ENCODE measurements at places on chromosomes 16 and 17. TPM values are rescaled to one million over a fixed set of nuclear protein-coding genes. Genes with fewer than 3 reads are reported as not detected.

KRT24 gene
- total RNA-seq, result not detected

SPIRE2 gene
- 6.9 TPM for total RNA-seq

CD300E gene
- total RNA-seq, result not detected

PPM1E gene
- 0.21 TPM for total RNA-seq

PLCG2 gene
- total RNA-seq, result 3.9 TPM

FOXC2 gene
- total RNA-seq, result 1.3 TPM

CDRT4 gene
- not detected for total RNA-seq

MYH2 gene
- total RNA-seq, result 0.12 TPM

PRSS21 gene
- not detected for total RNA-seq

SLFN12L gene
- total RNA-seq, result not detected

FBXL20 gene
- 9.8 TPM for total RNA-seq

SPSB3 gene
- 36.7 TPM for total RNA-seq

BAHCC1 gene
- total RNA-seq, result 2.0 TPM

RNF40 gene
- total RNA-seq, result 105 TPM

HBA2 gene
- total RNA-seq, result not detected

TOM1L1 gene
- total RNA-seq, result 54.9 TPM

BRICD5 gene
- 7.5 TPM for total RNA-seq

ABCC12 gene
- total RNA-seq, result not detected

HSDL1 gene
- 56.5 TPM for total RNA-seq

TNFSF13 gene
- total RNA-seq, result 4.1 TPM

CACNA1G gene
- 0.17 TPM for total RNA-seq

CSH1 gene
- total RNA-seq, result not detected

CDT1 gene
- 29.3 TPM for total RNA-seq

GNGT2 gene
- total RNA-seq, result not detected

ACAP1 gene
- 0.90 TPM for total RNA-seq

TPSG1 gene
- 4.3 TPM for total RNA-seq

STX1B gene
- total RNA-seq, result 0.26 TPM

CCL7 gene
- total RNA-seq, result not detected

HSPB9 gene
- total RNA-seq, result not detected

SLC7A5 gene
- 85.2 TPM for total RNA-seq

NPIPB6 gene
- total RNA-seq, result not detected

PPL gene
- total RNA-seq, result 0.81 TPM

HBZ gene
- not detected for total RNA-seq

DHX38 gene
- total RNA-seq, result 42.1 TPM

KRTAP1-1 gene
- total RNA-seq, result not detected

HOXB4 gene
- 6.3 TPM for total RNA-seq

DCAF7 gene
- 37.3 TPM for total RNA-seq

CDH5 gene
- total RNA-seq, result not detected

CLEC3A gene
- total RNA-seq, result not detected

KATNIP gene
- 8.2 TPM for total RNA-seq

NAA38 gene
- 243 TPM for total RNA-seq

RFWD3 gene
- total RNA-seq, result 79.9 TPM

KRT27 gene
- not detected for total RNA-seq
